Activated naive CD4-positive, alpha-beta T cell (primary cell): ENCODE measurements at places on chromosomes 16 and 17.

GRCh38 chr17:70288540-70289290 lies 119.4 kb downstream of the KCNJ2 start:
- DNase-seq = no peak

DNA sequence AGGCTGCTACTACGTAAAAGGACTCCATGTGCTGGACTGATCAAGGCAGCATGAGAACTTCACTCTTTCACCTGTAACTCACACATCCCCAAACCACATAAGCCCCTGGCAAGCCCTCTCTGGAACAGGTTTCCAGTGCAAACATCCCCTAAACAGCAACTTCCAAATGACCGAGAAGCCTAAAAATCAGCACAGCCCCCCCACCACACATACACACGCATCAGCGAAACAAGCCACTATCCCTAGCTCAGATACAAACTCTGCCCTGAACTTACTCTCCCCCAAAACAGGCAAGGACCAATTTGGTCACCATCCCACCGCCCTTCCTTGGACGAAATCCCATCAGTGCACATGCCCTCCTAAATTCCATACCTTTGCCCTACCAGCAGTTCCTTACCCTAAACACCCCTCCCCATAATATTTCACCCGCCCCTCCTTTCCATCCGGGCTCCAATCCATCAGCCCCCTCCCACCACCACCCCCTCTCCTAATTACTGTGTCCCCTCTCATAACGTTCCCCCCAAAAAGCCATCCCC lies 735 bp downstream of the LSM12 start:
- no peak for DNase-seq

DNA sequence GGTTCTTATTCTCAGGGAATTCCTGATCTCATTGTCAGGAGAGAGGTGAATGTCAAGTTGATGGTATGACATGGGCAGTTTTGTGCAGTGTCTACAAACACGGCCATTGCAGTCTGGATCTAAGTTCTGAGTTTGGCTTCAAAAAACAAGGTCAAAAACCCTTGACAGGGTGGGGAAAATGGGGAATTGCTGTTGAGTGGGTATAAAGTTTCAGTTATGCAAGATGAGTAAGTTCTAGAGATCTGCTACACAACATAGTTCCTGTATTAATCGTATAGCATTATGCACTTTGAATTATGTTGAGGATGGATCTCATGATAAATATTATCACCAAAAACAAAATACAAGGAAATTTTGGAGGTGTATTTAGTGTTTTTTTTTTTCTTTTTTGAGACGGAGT lies 36.6 kb upstream of the CARMIL2 start:
- DNase-seq = no peak

DNA sequence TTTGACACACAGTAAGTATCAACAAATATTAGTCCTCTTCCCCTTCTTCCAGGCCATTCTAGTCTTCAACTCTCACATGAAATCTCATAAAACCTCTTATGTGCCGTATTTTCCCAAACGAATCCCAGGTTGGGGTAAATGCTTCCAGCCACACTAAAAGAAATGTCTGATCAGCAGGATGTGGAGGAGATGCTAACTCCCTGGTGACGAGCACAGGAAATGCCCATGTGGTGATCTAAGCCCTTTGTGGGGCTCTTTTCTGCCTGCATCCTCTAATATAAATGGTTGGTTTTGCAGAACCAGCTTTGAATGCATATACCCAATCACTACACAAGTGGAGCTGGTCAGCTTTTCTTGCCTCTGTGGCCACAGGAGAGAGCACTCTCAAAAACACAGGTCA lies 498.2 kb upstream of the ERCC4 start:
- DNase-seq = no peak

DNA sequence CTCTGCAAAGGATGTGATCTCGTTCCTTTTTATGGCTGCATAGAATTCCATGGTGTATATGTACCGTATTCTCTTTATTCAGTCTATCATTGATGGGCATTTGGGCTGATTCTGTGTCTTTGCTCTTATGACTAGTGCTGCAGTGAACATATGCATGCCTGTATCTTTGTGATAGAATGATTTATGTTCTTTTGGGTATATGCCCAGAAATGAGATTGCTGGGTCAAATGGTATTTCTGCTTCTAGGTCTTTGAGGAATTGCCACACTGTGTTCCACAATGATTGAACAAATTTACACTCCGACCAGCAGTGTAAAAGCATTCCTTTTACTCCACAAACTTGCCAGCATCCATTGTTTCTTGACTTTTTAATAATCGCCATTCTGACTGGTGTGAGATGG lies 60.2 kb upstream of the ADORA2B start:
- DNase-seq = no peak

GRCh38 chr17:62720126-62720850 lies 87.8 kb downstream of the MARCHF10 start:
- DNase-seq = no peak

DNA sequence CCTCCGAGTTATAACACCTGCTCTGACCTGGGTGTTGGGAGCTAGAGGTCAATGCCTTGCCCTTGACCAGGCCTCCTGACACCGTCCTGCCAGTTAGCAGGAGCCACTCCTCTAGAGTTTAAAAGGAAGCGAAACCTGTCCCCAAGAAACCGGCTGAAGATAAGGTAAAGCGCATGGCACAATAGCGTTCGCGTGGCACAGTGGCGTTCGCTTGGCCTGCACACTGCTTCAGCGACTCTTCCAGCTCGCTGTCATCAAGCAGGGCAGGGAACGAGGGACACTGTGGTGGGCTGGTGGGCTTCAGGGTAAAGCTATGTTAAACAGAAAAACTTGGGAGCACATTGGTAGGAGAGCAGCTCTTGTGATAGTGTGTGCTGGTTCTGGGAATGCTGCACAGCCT lies 28.2 kb upstream of the ETV4 start:
- DNase-seq = no peak

GRCh38 chr16:73420244-73420643 lies 372.3 kb upstream of the ZFHX3 start:
- no peak for DNase-seq

- no peak for DNase-seq
Measured at GRCh38 chr17:63549289-63549945, 860 bp upstream of the DCAF7 start.

DNA sequence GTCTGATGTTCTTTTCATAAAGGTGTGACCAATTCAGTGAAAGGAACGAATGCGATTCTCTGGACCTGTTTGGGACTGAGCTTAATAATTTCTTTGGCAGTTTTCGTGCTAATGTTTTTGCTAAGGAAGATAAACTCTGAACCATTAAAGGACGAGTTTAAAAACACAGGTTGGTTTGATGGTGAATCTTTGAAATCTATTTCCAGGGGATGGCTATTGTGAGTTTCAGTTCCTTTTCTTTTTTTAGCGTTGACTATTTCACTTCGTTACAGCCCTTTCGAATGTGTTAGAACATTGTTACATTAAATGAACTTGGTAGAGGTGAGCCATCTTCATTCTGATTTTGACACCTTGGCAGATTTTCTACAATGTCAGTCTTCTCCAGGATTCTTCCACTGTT lies 1.2 kb downstream of the TNFRSF17 start:
- DNase-seq = no peak

DNA sequence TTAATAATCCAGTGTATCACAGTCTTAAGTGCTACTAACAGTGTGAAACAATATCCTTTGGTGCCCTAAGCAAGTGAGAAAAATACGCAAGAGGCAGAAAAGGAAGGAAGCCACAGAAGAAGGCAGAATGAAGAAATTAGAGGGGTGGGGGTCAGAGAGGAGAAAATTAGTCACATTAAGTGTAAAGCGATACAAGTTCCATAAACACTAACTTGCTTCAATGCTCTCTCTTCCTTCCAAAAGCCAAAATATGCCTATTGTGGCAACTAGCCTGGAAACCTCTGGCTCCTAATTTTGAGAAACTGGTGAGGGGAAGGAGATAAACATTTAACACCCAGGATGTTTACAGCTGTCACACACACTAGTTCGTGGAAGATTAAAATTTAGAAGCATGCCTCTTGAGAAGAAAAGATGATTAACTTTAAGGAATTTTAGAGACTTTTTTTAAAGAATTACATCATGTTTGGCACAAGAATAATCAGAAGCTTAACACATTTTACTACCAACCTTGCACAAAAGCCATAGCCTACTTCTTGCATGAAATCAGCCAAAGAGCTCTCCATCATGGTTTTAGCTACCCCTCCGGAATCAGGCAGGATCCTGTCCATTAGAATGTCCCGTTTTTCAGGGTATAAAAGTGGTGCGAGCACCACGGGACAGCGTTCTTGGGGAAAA lies 44.7 kb downstream of the CNOT1 start:
- no peak for DNase-seq

DNA sequence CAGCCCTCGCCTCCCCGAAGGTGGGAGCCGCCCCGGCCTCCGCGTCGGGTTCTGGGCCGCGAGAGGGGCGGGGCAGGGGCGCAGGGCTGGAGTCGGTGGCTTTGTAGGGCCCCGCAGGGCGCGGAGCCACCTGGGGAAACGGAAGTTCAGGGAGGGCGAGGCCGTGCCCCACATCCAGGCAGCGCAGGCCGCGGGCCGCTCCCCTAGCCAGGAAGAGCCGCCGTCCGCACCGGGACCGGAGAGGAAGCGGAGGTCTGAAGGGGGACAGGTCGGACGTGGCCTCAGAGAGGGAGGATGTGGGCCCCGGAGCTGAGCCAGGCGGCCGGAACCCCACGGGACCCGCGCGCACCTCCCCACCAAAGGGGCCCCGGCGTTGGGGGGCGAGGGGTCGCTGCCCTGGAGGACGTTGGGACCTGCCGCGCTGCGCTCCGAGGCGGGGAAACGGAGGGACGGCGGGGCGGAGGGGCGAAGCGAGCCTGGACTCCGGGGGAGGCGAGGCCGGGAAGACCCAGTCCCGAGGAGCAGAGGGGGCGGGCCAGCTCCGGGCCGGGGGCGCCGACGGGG lies 482 bp upstream of the SLC16A3 start:
- peak; percentile 35 for DNase-seq

DNA sequence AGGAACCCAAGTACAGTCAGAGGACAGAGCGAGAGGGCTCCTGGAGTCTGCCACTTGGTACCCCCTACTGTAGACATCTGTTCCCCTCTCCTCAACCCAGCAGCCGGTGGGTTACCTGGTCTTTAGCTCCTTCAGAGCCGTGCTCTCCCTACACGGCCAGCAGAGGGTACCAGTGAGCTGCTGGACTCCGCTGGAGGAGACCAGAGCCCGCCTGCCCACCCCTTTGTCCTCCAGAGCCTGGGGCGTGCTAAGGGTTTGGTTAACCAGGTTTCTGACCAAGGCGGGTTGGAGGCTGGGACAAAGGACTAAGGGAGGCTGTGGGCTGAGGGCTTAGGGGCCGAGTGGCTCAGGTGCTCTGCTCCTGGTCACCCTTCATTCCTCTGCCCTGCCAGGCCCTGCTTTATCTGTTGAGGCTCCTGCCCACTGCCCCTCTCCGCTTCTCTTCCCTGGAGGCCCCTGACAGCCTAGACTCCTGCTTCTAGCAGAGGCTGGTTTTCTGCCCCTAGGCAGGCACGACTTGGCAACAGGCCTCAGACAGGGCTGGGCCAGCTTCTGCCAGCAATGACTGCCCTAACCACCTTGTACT lies 2.7 kb upstream of the HSD11B2 start:
- DNase-seq = no peak

GRCh38 chr17:35479271-35479670 lies 30.7 kb upstream of the SLFN13 start:
- no peak for DNase-seq

GRCh38 chr16:67613808-67614207 lies 31.1 kb upstream of the CARMIL2 start:
- no peak for DNase-seq

GRCh38 chr17:75152922-75153779 lies 1.2 kb downstream of the JPT1 start:
- DNase-seq = no peak

DNA sequence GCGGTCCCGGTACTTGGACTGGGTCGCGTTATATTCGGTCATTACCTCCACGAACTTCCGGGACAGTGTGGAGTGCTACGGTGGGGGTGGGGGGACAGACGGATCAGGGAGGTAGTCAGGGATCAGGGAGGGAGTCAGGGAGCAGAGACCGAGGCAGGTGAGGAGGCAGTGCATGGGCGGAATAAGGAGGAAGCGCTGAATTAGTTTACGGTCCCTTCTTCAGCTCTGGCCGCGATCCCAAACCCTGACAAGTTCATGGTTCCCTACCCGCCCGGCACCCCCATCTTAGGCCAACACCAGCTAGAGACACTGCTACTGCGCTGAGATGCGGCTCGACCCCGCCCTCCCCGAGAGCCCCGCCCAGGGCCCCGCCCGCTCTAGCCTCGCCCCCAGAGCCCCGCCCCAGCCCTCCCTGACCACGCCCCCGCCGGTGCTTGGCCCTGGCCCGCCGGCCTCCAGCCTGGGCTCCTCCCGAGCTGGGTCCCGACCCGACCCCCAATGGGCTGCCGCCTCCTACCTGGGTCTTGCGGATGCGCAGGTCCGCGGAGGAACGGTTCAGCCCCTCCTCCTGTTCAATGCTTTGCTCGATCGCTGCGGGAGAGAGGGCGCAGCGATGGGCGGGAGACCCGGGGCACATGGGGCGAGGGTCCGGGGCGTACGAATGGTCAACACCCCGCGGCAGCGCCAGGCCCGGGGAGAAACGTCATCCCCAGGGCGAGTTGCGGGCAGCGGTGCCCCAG lies 12.1 kb downstream of the HSD3B7 start:
- peak; percentile 46 for DNase-seq

DNA sequence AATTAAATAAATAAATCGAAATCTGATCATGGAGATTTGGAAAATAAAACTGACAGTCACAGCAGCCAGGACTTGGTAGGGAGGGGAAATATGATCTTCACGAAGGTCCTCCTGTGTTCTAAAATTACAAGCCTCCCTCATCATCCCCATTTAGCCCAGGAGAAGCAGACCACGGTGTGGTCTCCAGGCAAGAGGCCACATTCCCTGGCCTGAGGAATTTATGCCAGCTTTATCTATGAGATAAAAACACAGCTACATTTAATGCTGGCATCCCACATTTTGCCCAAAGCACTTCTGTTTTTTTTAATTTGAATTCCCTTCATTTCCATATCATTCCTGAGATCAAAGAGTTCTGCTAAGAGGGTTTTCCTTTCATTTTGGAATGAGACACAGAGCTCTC lies 43.2 kb downstream of the ABCC12 start:
- no peak for DNase-seq

GRCh38 chr16:27824786-27825185 lies 238.7 kb downstream of the GSG1L start:
- DNase-seq = no peak

GRCh38 chr16:53159781-53160436 lies 105.1 kb downstream of the CHD9 start:
- no peak for DNase-seq

GRCh38 chr17:57794841-57795240 lies 49.7 kb upstream of the CCDC182 start:
- no peak for DNase-seq

DNA sequence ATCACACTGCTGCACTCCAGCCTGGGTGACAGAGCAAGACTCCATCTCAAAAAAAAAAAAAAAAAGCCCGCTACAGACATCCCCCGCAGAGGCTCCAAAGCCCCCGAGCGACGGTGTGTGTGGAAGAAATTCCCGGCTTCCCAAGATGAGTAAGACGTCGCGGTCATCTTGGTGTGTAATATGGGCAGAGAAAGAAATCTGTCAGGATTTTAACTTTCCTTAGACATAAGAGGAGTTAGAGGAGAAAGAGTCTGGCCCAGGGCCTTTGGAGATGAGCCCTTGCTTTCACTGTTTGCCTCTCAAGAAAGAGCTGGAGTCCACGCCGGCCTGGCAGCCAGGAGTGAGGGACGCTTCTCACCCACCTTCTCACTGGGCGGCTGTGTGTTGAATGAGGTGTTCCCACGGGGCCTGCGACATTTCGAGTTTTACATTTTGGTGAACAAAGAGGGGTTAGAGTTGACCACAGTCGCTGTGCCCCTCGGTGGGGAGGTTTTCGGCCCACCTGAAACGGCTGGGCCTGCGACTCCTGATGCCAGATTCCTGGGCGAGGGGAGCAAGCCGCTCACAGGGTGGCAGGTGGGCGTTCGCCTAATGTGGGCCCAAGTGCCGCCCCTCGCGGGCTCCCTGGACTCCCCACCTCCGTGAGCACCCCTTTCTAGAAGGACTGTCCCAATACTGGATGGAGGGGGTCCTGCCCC lies 17.9 kb downstream of the C1QTNF1 start:
- no peak for DNase-seq
